ENCODE measurements at places on chromosomes 4 and X.

GRCh38 chrX:135429429-135429828 lies 7.7 kb downstream of the SMIM10L2A start:
- DNase-seq, result no peak

DNA sequence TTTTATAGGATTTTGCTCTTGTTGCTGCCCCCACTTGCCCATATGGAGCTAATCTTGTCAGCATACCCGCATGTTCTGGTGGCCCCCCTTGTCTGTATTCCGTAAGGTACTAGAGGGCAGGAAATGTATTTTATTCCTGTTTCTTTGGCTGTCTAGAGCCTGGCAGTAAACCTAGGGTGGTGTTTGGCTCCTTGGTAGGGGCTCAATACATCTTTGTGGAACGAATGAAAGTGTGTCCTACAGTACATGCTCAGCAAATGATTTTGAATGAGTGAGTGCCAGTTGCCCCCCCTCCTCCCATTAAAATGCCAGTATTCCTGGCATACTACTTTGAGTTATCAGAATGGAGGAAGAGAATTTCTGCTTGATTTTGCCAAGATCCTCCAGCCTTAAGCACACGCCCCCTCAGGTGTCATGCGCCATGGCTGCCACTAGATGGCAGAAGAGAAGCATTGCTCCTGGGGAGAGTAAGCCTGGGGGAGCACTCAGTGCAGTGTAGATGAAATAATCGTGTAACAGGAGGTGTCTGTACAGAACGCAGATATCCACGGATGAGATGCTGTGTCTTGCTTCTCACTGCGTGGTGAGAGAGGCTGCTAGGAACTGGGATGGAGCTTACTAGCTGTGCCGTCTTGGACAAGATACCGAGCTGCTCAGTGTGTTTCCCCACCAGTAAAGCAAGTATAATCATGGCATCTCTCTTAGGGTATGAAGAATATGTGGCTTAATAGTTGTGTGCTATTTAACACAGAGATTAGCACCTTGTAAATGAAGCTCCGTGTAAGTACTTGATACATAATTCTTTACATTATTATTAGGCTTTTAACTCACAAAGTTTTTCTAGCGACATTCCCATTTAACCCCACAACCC lies 17.2 kb upstream of the RNF212 start:
- peak; percentile 67 for DNase-seq

DNA sequence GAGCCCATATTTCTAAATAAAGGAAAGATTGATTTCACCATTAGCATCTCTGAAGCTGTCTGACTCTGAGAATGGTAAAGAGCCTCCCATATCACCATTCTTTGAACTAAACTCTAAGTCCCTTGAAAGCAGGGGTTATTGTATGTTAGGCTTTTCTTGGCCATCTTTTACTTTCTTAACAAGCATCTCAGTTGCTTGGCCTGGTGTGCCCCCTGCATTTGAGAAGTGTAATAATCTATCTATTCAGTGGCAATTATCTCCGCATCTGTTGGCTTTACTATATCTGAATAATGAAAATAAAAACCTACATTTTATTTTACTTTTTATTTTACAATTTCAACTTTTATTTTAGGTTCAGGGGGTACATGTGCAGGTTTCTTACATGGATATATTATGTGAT lies 128.3 kb upstream of the ARMCX2 start:
- DNase-seq, result no peak

DNA sequence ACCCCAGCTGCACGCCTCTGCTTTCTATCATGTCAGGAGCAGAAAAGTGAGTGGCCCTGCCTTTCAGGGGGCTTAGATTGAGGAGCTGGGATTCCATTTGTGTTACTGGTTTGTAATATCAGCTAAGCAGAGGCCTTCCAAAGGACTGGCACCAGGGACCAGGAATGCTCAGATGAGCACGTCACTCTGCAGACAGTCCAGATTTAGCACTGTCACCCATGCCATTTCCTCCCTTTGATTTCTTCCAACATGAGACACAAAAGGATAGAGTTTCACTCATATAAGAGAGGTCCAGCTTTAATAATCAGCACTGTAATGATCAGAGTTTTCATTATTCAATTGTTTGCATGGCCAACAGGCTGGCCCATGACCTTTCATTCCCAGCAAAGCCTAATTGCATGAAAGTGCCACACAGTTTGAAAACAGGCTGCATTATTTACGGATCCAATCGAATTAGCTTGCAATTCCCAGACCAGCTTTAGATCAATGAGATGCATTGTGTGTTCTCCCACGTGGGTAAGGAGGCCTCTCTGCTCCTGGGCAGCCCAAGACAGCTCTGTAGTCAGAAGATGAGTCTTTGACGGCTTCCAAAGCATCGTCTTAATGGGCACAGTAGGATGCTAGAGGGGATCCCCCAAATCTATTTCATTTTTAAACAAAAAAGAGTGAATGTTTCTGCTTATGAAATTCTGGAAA lies 9.8 kb upstream of the SLC2A9 start:
- DNase-seq, result no peak

GRCh38 chr4:158161551-158162354 lies 11.1 kb downstream of the GASK1B start:
- no peak for DNase-seq

DNA sequence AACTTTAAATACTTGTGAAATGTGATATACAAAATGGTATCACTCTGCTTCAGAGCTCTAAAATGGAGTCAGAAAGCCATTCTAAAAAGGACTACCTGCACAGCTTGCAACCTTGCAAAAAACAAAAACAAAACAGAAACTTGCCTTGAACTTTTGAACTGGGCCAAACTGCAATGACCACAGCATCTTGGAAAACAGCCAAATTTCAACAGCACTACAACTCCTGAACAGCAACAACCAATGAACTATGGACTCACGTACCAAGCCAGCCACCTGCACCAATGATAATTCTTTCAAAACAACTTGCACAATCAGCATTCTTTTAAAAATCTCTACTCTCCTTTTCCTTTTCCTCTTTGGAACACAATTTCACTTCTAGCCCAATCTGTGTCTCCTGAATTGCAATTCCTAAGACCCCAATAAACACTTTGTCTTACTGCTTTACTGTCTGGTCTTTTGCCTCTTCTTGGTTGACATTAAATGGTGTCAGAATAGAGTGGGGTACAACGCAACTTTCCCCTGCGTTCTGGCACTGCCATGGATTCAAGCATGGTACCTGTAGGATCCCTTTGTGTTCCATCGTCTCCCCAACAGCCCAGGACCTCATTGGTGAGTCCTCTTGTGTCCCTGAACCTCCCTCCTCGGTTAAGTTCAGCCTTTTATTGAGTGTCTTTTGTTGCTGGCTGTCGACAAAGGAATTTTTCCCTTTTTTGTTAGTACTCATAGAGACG lies 35.7 kb upstream of the FMR1 start:
- no peak for DNase-seq

GRCh38 chr4:911871-912490 lies 20.1 kb downstream of the GAK start:
- no peak for DNase-seq

GRCh38 chr4:23932901-23933308 lies 43.1 kb upstream of the PPARGC1A start:
- no peak for DNase-seq

- DNase-seq, result no peak
Measured at GRCh38 chrX:23978491-23978890, 48.5 kb downstream of the KLHL15 start.

DNA sequence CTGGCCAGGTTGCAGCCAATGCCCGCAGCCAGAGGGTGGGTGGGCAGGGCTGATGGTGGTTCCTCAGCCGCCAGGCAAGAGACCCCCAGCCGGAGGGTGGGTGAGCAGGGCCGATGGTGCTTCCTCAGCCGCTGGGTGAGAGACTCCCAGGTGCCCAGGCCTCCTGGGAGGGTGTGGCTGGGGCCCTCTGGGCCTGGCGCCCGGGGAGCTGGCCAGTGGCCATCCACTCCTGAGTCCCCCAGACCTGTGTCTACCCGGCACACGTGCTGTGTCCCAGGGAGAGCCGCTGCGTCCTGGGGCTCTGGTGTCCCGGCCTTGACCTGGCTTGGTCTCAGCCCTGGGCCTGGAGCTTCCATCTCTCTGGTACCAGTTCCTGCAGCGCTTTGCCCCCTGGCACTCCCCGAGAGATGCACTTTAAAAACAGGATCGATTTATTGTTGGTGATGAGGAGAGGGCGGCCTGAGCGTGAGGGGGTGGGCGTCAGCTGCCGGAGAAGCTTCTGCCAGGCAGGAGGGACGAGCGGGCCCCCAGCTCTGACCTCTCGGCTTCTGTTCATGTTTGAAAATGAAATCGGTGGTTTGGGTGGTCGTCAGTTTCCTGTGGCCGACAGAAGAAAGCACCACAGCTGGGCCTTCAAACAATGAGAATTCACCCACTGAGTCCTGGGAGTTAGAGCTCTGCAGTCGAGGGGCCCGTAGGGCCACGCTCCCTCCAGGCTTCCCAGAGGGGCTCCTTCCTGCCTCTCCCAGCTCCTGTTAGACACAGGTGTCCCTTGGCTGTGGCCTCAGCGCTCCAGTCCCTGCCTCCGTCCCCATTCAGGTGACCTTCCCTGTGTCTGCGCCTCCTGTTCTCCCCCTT lies 6.5 kb downstream of the DOK7 start:
- no peak for DNase-seq

DNA sequence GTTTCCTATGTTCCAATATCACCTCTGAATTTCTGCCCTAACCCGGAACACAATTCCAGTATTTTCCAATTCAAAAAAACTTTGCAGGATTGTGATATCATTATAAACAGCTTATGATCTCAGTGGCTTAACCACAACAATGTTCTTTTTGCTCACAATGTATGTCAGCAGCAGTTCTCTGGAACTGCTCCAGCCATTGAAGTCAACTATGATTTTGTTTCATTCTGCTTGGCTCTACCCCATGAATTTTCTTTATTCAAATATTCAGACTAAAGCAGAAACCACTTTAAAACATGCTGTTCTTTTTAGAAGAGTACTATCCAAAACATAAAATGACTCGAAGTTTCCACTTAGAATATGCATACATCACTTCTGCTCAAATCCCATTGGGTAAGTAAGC lies 1611.1 kb downstream of the ARAP2 start:
- no peak for DNase-seq

GRCh38 chr4:74038425-74039314 lies at the start of gene CXCL3:
TSS of gene CXCL3 (minus strand) at chr4:74038689. CDS start at chr4:74038611, 78 bp downstream.
- DNase-seq, result no peak

DNA sequence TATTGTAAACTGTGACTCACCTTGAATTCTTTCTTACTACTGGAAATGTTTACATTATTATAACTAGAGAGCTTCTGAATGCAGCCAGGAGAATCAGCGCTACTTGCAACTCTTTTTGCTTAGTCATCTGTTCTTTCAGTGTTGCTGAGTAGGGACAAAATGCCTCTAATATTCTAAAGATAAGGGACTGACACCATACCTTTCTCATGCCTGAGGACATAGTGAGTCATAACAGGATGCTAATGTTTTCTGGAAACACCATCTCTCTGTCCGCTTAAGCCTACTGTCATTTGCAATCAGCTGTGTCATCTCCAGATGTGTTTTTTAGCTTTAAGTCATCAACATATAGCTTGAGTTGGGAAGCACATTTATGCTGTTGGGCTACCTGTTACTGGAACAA lies 108.3 kb downstream of the QRFPR start:
- no peak for DNase-seq

GRCh38 chrX:65203545-65203944 lies 227.3 kb upstream of the ZC4H2 start:
- no peak for DNase-seq

GRCh38 chrX:148732743-148733142 lies 232.3 kb downstream of the AFF2 start:
- no peak for DNase-seq

- no peak for DNase-seq
Measured at GRCh38 chrX:54288968-54289367, 68.9 kb downstream of the WNK3 start.

DNA sequence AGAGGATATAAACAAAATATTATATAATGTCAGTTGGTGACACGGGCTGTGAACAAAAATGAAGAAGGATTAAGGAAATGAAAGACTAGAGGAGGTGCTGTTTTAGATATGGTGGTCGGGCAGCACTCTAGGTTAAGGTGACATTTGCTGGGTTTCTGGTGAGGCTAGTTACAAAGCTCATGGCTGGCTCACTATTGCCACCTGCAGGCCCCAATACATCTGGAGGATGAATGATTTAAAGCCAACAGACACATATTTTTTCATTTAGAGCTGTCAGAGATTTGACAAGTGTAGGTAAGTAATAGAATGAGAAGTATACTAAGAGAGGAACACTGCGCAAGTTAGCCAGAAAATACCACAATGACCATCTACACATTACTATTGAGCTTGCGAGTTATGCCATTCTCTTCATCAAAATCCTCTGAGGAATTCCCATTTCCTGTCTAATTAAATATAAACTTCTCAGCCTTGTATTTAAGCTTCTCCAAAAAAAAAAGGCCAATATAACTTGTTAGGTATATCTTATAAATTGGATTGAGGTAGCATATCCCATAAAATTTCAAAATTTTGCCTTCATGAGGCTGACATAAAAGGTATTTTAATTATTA lies 6.4 kb upstream of the FGG start:
- DNase-seq, result peak; percentile 22

DNA sequence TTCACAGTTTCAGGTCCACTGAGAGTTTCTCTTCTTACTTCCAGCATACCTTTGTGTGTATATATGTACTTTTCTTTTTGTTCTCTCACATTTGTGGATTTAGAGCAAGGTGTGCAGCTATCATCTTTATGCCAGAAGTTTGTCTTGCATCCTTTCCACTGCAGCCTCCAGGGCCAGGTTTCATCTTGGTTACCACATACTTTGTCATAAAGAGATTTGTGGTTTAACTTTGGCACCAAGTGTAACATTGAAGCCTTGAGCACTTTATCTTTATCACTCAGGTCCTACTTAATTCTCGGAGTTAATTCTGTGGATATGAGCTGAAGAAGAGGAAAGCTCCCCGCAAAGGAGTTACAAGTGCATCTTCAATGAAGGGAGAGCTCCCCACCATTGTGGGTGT lies 31.4 kb upstream of the VMA21 start:
- no peak for DNase-seq

- DNase-seq, result no peak
Measured at GRCh38 chrX:10525381-10526120, 94.8 kb downstream of the MID1 start.

- no peak for DNase-seq
Measured at GRCh38 chr4:103008875-103009729, 10.4 kb downstream of the SLC9B1 start.

DNA sequence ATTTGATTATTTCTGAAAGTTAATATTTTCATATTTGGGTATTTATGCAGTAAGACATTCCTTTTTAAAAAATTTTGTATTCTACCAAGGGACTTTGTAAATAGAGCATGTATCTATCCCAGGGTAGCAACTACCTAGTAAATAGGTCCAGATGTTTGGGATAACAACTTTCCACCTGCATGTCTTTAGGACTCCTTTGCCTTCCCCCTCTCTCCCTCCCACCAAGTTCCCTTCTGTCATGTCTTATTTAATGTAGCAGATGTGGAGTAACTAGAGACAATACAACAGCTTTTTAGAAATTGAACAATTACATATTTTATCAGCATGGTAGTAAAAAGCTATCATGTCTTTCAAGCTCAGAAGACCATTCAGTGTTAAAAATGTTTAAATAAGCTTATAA lies 821.0 kb downstream of the C4orf33 start:
- DNase-seq, result no peak

- DNase-seq, result no peak
Measured at GRCh38 chr4:84878546-84878945, 87.9 kb downstream of the WDFY3 start.

GRCh38 chr4:8308144-8308543 lies 38.6 kb downstream of the HTRA3 start:
- DNase-seq, result no peak
